ENCODE measurements at places on chromosomes 16 and 17.

- no peak for DNase-seq
Observed at GRCh38 chr17:69142175-69142802, 594 bp upstream of the ABCA6 start.

- DNase-seq = no peak
Observed at GRCh38 chr16:89646906-89647305, 10.6 kb downstream of the CHMP1A start.

DNA sequence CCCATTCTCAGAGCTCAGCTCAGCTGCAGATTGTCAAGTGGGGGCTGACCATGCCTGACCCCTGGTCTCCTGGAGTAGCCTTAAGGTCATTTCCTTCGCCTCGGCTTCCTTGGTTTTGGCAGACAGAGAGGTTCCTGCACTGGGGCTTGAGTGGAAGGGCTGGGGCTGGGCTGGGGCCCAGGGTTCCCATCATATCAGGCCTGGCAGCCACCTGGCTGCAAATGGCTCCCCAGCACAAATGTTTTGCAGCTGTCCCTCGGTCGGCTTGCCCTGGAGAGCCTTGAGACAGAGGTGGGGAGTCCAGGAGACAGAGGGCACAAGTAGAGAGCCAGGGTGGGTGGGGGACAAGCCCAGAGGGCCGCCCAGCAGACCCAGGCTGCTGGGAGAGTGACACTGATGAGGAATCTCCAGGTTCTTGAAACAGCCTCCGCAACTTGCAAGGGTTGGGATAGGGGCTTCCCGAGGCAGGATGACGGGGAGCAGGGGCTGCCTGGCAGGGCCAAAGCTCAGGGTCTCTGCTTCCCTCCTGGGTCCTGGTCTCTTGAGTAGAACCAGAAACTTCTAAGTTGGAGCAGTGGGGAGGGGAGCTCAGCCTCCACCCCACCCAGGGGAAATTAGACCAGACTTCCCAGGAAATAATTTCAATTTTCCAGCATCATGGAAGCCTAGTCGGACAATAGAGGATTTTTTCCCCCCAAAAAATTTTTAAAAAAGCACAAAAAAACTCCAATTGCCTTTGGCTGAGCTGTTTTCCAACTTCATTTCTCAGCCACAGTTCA is 19.3 kb downstream of the IGFBP4 start:
- no peak for DNase-seq

GRCh38 chr17:2033153-2033552 is 3.2 kb downstream of the DPH1 start:
- no peak for DNase-seq

GRCh38 chr16:81480606-81481206 is 36.1 kb downstream of the CMIP start:
- peak; percentile 27 for DNase-seq

DNA sequence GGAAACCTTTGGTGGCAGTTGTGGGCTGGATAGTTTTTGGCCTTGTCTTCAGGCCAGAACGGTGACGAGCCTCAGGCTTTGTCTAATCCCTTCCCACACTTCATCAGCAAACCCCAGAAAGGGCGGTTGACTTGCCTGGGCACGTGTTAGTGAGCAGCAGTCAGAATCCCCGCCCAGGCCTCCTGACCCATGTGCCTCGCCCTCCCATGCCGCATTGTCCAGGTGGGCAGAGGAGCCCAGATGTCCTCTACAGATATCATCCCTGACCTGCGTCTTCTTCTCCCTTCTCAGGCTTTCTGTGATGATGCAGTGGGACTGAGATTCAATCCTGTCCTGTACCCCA is 82.5 kb downstream of the OR1D5 start:
- no peak for DNase-seq

DNA sequence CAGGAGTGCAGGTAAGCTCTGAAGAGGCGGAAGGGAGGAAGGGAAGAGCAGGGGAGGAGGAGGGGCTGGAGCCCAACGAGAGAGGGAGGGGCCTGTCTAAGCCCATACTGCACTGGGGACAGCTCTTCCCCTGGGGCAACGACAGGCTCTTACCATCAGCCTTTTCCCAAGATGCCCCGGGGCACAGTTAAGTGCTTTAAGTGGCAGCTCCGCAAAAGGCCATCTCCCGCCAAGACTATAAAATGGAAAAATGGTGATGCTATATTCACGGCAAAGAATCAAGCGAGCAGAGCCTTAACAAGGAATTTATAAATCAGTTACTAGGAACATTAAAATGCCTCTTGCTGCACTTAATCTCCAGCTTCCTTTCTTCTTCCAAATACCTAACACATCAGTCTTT is 110.2 kb upstream of the NLRP1 start:
- no peak for DNase-seq

DNA sequence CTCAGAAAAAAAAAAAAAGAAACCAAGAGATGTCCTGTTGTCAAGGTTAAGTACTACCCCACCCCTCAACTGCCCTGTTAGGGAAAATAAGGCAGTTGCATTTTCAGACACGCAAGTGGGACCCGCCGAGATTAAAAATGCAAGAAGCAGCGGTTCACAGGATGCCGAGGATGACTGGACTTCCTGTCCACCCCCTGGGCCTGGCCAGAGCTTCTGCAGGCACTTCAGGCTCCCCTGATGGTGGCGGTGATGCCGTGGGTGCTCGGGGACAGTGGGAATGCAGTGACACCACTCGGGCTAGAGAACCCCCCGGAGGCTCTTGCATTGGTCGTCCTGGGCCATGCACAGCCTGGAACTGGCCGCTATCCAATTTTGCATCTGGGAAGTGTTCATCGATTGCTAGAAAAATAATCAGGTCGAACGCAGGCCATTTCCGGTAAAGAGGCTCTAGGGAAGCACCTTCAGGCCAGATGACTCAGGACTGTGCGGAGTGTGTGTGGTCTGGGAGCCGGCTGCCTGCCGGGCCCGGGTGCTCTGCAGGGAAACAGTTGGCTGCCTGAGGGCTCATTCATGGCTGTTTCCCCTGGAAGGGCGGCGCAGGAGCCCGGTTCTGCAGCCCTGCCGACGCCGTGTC is 13.4 kb upstream of the CRISPLD2 start:
- peak; percentile 91 for DNase-seq

DNA sequence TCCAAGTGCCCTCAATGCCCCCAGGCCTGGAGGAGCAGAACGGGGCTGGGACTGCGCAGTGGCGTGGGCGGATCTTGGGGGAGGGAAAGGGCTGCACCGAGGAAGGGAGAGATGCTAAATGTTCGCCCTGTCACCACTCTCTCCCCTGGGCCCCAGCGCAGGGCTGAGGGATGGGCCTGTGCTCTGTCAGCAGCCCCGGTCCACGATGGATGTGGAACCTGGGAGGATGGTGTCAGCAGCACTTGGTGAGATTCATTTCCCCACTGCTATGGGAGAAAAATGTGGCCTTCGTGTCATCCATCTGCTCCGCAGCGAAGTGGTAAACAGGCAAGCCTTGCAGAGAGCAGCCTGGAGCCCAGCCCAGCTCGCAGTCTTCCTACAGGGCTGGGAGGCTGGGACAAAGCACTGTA is 72.0 kb downstream of the TMEM132E start:
- DNase-seq = no peak

DNA sequence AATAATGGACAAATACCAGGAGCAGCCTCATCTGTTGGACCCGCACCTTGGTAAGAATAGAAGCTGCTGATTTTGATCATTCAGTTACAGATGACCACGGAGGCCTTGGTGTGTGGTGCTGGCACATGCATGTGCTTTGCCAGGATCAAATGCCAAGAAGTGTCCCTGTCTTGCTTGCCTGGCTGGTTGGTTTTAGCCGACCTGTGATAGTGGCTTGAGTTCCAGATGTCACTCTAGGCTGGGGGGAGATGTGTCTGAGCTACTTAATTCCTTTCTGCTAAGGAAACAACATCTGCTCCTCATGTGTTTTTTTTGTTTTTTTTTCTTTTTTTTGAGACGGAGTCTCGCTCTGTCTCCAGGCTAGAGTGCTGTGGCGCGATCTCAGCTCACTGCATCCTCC is 4.3 kb downstream of the TBCD start:
- DNase-seq = no peak

- no peak for DNase-seq
Observed at GRCh38 chr16:57754354-57755060, 18.9 kb downstream of the KATNB1 start.

GRCh38 chr17:30091771-30092170 is 24.8 kb upstream of the NSRP1 start:
- no peak for DNase-seq

GRCh38 chr16:64977206-64977920 is 144.5 kb downstream of the CDH11 start:
- DNase-seq = no peak

- peak; percentile 84 for DNase-seq
Observed at GRCh38 chr16:30534368-30535105, at the start of gene ZNF747. Gene ZNF747 (minus strand): TSS chr16:30534858. CDS start chr16:30534679, 179 bp downstream.

DNA sequence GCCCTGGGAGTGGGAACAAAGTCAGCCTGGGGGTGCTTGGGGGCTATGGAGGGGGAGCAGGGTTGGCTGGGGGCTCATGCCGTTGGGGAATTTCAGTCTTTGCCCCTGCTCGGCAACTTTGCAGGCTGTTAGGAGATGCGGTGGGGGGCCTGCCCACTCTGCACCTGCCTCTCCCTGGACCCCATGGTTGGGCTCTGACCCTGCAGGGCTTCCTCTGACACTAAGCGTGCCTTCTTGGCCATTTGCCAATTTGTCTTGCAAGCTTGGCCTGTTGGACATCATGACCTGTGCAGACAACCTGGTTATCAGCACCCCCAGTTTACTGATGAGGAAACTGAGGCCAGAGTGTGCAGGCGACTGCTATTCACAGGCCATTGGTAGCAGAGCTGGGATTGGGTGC is 14.6 kb downstream of the ADCY7 start:
- no peak for DNase-seq

- no peak for DNase-seq
Observed at GRCh38 chr17:76048025-76048605, 21.0 kb upstream of the EVPL start.

GRCh38 chr16:83901101-83901500 is 2.2 kb downstream of the MLYCD start:
- DNase-seq = no peak

DNA sequence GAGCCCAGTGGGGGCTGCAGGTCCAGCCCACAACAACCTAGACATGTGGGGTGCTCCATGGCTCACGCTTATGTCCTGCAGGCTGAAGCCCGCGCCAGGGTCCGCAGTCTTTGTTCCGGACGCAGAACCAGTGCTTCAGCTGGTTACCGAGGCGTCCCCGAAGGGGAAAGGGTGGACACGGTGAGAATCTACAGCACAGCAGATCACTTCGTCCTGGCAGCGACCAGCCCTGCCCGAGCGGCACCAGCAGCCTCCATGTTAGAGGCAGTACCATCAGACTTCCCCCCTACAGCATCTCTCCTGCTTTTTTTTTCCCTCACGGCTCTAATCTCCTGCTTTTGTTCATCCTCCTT is 1736.4 kb downstream of the TP53TG3F start:
- no peak for DNase-seq

- DNase-seq = no peak
Observed at GRCh38 chr17:82148997-82149396, 51.0 kb upstream of the FASN start.
